ENCODE measurements at places on chromosomes 13 and 19.

DNA sequence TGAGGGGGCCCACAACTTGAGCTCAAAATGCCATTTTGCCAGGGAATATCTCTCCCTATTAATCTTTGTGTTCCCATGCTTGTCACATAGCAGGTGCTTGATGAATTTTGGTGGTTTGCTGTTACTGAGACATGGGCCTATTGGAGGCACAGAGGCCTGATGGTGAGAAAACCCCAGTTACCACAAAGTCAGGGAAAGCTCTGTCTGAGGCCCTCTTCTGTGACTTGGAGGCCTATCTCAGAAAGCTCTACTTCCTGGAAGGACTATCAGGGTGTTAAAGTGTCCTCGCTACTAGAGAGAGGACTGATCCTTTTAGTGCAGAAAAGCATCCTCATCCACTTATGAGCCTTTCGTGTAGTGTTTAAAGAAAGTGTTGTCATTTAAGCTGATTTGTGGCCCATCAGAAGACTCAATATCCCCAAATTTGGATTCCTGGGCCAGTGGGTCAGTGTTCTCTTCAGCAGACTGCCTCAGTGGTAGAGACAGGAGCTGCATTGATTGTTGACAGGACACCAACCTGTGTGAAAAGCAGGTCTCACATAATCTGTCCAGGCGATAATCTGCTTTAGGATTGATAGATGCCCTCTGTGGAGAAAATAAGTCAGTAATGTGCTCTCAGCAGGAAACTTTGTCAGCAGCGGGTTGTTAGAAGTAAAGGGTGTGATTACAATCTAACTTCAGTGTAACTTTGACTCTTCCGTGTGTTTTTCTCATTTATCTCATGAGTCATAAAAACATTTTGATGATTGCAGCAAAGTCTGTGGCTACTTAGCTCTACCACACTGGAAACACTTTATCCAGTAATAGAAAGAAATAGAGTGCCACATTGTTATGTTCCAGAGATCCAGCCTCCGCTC, 121.0 kb downstream of the AKAP11 start:
- no peak for DNase-seq

- DNase-seq, result peak; percentile 78
These were observed 86.9 kb downstream of the LHFPL6 start for GRCh38 chr13:39516096-39516495.

DNA sequence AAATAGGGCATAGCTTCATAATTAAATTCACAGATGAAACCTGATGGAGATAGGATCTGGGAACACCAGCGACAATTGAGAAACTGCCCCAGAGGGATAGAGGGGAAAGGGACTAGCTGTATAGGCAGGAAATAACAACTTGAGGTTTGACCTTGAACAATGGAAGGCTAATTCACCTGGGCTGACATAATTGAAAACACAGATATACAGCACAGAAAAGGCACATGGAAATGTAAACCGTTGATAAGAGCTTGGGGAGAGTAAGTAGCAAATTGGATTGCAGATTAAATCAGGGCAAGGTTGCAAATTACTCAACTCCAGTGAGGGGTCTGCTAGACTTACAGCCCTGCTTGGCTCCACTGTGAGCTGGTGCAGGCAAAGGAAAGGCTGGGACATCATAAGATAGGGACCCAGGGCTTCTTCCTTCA, 246.7 kb downstream of the DLEU7 start:
- no peak for DNase-seq

DNA sequence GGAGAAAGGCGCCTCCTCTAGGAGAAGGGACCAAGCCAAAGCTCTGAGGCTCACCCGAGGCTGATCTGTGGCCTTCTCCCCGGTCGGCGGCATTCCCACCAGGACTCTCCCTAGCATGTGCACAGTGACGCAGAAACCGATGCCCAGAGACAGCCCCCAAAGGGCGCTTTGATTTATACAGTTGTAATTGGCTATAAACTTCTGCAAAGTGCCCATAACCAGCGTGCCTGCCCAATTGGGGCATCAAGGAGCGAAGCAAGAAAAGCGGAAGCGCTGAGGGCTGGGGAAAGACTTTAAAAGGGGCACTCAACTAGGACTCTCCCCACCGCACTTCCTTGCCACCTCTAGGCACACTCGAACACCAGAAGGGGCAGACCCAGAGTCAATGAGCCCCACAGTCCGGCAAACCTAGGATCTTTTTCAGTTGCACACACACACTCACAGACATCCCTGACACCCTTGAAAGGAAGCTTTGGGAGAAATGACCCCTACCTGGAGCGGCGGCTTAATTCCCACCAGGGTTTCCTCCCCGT, 1.8 kb downstream of the CDX2 start:
- no peak for DNase-seq

GRCh38 chr13:42893214-42893671, 98.8 kb downstream of the EPSTI1 start:
- peak; percentile 62 for DNase-seq

- DNase-seq, result no peak
These were observed 5.1 kb upstream of the USP12 start for GRCh38 chr13:27176470-27177410.

- DNase-seq, result no peak
These were observed 1.5 kb downstream of the ATCAY start for GRCh38 chr19:3882041-3882384.

DNA sequence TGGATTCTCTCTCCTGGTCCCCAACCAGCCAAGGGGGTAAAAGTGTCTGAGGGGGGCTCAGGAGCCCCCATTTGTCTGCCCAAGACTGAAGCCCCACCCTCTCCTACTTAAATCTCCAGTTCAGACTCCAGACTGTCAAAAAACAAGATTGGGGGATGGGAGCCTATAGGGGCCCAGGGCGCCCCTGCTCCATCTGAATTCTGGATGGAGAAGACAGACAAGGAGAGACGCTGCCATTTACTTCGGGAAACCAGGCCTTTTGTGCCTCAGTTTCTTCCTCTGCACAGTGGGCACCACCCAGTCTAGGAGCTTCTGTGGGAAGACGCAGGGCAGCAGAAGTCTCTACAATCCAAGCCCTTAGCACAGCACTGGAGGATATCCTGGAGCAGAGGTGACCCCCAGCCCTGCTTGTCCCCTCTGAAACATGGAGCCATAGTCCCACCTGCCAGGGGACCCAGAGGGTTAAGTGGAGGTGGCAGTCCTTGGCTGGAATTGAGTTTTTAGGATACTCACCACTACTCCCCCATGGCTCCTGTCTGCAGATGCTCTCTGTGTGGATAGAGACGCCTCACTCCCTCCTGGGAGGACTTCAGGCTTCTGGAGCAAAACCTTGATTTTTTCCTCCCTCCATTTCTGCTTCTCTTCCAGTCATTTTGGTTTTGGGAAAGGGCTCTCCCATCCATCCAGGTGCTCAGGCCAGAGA, 1.7 kb upstream of the CRLF1 start:
- DNase-seq, result no peak

DNA sequence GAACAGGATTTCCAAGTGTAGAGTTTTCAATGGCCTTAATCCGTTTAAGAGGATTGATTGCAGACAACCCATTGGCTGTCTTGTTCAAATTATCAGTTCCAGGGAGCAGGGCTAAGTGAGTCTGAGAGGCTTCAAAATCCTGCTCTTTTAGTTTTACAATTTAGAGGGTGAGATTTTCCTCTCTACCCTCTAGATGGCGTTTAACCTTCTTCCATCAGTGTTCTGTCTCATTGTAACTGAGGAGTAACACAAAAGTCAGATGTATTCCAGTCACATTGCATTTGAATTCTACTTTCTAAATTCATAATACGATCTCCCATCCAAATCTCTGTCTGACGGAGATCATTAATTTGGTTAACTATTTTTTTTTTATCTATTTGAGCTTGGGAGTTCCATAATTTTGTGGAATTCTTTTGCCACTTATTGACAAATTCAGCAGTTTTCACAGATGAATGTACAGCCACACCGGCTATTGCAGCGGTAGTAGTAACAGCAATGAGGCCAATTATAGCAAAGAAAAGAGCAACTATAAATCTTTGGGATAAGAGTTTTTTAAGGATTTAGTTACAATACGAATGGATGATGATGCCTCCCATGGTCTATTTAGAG, 7.8 kb upstream of the C19orf84 start:
- DNase-seq, result peak; percentile 65

DNA sequence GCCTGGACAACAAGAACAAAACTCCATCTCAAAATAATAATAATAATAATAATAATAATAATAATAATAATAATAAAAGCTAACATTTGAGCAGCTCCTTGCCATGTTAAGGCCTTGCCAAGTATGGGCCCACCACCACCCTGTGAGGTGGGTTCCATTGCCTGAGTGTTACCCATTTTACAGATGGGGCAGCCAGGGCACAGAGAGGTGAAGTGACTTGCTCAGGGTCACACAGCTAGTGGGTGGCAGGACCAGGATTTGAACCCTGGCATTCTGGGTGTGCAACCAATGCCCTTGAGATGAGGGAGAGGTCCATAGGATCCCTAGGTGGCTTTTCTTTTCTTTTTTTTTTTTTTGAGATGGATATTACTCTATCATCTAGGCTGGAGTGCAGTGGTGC, 29.5 kb downstream of the ZSWIM4 start:
- no peak for DNase-seq

DNA sequence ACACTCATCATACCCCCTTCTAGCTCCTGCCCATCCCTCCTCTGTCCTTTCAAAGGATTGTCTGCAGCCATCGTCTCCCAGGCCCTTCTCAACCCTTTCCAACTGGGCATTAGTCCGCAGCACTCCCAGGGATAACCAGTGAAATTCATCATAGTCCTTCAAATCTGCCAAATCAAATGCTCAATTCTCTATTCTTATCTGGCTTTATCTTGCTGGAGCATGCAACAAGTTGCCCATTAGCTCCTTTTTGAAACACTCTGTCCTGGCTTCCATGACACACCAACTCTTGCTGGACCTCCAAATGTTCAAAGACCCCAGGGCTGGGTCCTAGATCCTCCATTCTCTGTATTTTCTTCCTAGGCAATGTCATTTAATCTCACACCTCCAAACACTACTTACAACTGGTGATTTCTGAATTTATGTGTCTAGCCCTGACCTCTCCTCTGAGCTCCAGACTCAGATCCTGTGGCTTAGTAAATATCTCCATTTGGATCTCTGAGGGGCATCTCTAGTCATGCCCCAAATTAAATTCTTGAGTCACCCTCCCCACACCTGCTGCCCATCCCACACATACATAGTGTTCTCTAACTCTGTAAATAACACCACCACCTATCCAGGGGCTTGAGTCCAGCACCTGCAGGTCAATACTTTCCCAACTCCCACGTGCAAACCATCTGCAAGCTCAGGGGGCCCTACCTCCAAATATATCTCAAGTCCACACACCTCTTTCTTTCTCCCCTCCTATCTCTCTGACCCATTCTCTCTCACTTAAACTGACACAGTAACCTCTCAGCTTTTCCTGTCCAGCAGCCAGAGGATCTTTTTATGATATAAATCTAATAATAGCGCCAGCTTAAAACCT, 9.1 kb upstream of the ANKRD10 start:
- DNase-seq, result no peak

DNA sequence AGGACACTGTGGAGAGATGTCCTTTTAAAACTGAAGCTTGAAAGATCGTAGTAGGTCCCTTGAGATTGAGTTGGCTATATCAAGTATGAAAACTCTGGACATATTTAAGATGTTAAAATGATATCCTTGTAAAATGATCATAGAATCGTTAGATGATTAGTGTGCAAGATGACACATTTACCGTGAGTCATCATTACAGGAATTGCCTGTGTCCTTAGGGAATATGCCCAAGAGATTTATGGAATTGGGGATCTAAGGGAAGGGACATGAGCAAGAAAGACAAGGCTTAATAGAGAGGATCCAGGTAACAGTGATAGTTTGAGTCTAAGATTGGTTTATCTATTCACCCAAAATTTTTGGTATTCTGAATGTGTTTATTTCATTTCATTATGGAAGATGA, 233.7 kb downstream of the GPC5 start:
- peak; percentile 3 for DNase-seq

GRCh38 chr13:31089649-31090048, 72.1 kb downstream of the HSPH1 start:
- no peak for DNase-seq

GRCh38 chr19:18764591-18765051, 26.5 kb downstream of the COMP start:
- peak; percentile 83 for DNase-seq

GRCh38 chr13:77692746-77693448, 4.6 kb upstream of the SLAIN1 start:
- DNase-seq, result no peak

DNA sequence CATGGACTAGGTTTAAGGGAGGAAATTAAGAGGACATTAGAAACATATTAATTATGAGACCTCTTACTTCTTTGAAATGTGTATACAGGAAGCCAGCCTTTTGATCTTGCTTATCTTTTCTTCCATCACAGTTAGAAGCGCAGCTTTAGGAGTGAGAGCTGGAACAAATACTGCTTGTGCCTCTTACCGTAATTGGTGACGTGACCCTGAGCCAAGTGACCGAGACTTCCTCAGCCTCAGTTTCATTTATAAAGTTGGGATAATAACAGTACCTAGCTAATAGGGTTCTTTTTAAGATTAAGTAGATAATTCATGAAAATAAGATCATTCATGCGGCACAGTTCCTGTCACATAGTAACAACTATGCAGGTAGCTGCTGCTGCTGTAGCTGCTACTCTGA, 18.5 kb downstream of the FREM2 start:
- no peak for DNase-seq

GRCh38 chr19:46863818-46864629, 3.2 kb downstream of the ARHGAP35 start:
- peak; percentile 47 for DNase-seq

DNA sequence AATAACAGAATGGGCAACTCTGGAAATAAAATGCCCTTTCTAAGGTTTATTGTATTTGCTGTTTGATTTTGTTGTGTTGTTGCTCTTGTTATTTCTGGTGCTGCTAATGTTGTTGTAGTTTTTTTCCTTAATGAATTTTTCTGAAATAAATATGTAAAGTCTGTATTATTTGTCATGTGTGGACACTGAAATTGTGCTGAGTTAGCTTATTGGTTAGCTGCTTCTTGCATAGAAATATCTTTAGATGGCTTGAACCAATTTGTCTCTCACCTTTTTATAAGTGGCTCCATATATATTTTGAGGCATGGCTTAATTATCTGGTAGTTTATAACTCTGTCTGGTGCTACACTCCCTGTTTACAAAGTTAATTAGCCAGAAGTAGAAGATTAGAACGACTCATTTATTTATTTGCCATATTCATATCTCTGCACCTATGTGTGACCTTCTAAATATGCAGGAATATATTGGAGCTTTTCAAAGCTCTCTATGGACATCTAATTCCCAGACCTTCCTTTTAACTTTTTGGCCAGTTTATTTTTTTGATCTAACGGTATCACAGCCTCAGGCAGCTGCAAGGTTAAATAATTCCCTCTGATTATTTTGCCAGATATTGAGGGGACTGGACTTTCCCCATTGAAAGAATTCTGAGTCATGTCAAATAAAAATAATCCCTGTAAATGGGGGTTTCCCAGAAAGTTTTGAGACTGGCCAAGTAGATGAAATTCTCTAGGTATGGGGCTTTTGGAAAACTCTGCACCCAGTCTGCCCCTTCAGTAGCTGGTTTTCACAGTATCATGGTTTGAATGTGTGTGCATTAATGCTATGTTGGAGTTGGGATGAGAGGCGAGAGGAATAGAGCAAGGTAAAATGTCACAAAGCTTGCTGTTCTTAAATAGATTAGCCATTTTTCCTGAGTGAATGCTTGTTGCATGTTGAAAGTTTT, 1331.7 kb upstream of the MIR17HG start:
- DNase-seq, result no peak

Measured in GM23248 (cell line).